ENCODE measurements at places on chromosomes 4 and X.
A peak's percentile ranks its signal among the peaks of the same experiment; 100 is the strongest.

GRCh38 chr4:123856689-123857545 lies 460.3 kb downstream of the SPRY1 start:
- DNase-seq, result peak; percentile 71

DNA sequence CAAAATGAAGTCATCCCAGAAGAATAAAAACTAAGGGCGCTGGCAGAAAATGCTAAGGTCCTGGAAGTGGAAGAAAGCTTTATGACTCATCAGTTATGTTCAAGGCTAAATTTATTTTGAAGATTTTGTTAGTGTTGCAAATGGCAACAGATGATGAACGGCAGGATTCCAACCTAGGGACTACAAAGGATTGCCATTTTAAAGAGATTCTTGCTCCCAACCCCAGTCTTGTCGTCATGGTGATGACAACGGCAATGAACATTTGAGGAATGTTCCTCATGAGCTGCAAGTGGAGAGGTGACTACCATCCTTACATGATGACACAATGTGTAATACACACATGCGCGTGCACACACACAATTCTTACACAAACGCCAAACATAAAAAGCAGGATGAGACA lies 54.4 kb upstream of the FTHL17 start:
- no peak for DNase-seq

- DNase-seq, result no peak
Measured at GRCh38 chrX:155613927-155614559, 1.3 kb upstream of the TMLHE start.

- no peak for DNase-seq
Measured at GRCh38 chrX:136147315-136147901, at the start of gene FHL1. Gene FHL1, plus strand, starts transcription at chrX:136147533.

DNA sequence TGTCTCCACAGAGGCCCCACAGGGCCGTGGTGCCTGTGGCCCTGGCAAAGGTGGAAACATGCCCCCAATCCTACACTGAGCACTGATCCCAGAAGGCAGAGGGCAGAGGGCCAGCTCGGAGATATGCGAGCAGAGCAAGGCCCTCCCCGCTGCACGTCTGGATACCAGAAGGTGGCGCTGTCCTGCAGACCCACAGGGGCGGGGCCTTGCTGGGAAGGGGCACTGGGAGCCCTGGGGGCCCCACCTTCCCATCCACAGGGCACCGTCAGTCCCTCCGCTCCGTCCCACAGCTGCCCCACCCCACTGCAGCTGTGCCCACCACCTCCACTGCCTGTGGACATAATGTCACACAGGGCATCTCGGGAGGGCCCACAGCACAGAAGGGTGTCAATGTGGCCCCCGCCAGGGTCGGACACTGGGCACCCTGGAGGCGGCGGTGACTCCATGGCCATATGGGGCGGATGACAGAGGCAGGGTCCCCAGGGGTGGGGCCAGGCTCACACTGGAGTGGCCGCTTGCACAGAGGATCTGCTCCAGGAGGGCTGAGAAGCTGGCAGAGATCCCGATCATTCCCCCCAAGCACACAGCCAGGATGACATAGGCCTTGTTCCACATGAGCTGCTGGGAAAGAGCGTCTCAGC lies 4.8 kb downstream of the SLC49A3 start:
- DNase-seq, result peak; percentile 41

DNA sequence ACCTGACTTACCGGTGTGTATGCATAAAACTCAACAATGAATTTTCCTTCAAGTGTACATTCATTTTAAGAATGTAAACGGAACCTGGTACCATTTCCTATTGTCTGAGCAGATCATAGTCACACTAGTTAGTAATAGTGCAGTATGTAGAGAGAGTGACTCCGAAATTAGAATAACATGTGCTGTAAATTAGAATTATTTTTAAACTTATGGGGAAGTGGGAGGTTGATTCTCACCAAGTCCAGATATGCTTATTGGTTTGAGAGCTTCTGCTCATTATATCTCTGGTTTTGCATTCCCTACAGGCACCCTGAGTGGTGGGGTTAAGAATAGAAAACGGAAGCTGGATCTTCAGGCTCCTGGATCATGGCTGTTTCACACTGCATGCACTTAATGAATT lies 39.6 kb downstream of the KLF3 start:
- DNase-seq, result no peak

DNA sequence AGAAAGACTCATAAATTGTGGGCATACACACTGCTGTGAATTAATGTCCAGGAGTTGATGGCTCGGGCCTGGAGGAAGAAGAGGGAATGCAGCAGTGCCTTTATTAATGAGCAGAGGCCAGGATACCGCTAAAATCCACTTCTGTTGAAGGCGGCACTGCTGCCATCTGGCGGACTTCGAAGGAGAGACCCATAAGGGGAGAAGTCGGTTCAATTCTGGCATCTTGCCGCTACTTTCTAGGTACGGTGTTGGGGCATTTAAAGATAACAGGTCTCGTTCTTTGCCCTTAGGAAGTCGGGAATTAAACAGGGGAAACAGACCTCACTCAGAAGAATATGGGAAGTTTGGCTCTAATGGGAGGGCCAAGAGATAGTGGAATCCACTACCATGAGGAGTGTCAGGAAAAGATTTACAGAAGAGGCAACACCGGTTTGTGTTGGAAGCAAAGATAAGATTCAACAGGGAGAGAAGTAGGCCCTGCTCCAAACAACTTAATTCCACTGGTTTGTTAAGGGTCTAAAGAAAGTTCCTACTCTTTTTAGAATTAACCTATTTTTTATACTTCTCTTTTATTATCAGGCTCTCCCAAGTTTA lies 133.6 kb upstream of the GIMD1 start:
- DNase-seq, result no peak

- peak; percentile 4 for DNase-seq
Measured at GRCh38 chrX:119004920-119005524, 30.6 kb downstream of the LONRF3 start.

GRCh38 chrX:46959985-46960700 lies 47.9 kb downstream of the JADE3 start:
- no peak for DNase-seq

- DNase-seq, result no peak
Measured at GRCh38 chrX:130196466-130196865, 24.7 kb downstream of the RAB33A start.

DNA sequence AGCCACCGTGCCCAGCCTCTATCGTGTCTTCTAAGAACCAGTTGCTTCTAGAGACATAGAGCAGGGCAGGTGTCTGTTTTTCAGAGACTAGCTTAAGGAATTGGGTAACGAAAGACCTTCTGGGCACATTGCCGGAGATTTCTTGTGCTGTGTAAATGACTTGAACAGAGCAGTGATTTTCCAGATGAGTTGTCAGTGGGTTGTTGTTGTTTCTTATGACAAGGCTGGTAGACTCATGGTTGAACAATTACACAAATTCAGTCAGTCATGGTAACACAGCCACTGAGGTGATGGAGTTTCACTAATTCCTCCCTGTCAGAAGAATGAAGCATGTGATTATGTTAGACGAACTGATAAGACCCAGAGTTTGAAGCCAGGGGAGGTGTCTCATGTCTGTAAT lies 20.5 kb upstream of the DDX3X start:
- DNase-seq, result no peak

DNA sequence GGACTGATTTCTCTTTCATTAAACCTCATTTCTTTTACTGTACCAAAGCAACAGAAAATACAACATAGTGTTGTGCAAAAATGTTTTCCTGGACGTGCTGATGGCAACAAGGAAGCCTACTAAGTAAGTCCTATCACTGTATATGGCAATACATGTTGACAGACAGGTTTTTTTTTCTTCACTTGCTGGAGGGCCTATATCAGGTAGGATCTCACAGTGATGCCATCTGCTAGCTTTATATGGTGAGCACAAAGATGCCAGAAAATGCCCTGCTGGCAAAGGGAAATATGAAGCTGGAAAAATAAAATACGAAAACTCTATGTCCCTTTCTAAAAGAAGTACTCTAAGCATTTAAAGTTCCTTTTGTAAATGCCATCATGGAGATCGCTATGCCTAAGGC lies 119.0 kb upstream of the PDLIM3 start:
- no peak for DNase-seq

GRCh38 chr4:121778991-121779628 lies 14.1 kb upstream of the SMIM43 start:
- DNase-seq, result no peak

DNA sequence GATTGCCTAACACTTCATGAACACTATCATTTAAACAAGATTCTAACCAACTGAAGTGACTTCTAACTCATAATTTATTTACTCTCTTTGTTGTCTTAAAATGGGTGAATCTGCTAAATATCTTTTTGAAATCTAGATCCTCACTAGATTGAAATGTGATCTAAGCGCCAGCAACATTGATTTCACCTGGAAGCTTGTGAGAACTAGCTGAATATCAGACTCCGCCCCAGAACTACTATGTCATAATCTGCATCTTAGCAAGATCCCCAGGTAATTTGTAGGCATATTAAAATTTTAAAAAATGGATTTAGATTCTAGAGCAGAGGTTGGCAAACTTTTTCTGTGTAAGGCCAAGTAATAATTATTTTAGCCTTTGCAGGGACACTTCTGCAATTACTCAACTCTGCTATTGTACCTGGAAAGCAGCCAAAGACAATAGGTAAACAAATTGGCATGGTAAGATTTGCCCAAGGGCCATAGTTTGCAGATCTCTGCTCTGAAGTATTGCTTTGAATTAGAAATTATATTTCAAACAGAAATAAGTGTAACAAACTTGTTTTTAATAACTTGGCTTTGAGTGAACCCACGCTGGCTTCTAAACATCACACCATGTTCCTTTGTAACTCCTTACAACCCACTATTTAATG lies 121.5 kb downstream of the REELD1 start:
- DNase-seq, result no peak

DNA sequence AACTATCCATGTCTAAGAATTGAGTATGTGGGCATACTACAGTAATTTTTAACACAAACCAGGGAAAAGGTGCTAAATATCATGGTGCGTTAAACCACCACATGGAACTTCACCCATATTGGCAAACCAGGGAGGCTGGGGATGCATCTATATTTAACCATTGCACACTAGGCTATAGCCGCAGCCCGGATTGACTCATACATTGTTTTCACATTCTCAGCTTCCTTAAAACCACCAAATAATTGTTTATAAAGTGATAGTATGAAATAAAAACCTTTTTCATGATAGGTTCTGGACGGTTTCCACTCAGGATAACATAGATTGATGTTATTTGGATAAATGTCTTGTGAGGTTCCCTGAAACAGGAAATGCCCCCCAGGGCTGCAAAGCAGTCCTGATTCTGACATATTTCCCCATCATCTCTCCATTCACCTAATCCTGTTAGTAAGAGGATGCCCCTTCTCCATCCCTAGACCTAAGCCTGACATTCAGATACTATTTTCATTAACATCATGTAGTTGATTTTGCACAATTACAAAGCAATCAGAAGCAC lies 7.9 kb downstream of the COL25A1 start:
- DNase-seq, result no peak

GRCh38 chrX:119238557-119238956 lies 2.5 kb downstream of the PGRMC1 start:
- DNase-seq, result no peak
